ENCODE measurements at places on chromosomes 4 and X.
A peak's percentile ranks its signal among the peaks of the same experiment; 100 is the strongest.

DNA sequence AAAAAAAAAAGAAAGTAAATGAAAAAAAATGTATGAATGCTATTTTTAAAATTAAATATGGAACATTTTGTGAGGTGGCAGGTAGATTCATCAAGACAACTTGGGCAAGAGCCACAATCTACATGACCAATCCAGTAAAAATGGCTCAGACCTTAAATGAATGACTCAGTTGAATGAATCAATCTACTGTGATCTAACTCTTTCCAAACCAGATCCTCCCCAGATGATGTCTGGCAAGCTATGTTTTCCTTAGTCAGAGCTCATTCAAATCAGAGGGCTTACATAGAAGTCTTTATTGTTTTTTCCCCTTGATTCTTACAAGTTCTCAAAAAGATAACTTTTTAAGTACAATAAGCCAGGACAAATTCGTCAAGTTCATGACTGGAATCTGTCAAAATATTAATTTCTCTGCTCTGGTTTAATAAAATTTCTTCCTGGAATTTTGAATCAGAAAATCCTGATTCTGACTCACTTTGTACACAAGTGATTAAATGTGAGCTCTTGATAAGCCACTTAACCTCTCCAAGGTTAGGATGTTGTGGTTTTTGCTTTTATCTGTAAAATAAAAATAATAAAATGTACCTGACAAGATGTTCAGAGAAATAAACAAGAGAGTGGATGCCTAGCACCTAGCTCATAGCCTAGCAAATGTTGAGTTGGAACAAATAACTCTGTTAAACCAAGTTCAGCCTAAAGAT is 105.6 kb upstream of the SMIM31 start:
- no peak for DNase-seq

DNA sequence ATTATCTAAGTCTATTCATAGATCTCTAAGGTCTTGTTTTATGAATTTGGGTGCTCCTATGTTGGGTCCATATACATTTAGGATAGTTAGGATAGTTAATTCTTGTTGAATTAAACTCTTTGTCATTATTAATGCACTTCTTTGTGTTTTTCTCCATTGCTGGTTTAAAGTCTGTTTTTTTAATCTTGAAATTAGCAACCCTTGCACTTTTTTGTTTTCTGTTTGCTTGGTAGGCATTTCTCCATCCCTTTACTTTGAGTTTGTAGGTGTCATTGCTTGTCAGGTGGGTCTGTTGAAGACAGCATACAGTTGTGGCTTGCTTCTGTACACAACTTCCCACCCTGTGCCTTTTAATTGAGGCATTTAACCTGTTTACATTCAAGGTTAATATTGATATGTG is 434.8 kb downstream of the OPHN1 start:
- no peak for DNase-seq

GRCh38 chrX:54357414-54358377 is at the start of gene WNK3:
Gene WNK3 (minus strand): TSS chrX:54358046.
- DNase-seq = peak; percentile 3

DNA sequence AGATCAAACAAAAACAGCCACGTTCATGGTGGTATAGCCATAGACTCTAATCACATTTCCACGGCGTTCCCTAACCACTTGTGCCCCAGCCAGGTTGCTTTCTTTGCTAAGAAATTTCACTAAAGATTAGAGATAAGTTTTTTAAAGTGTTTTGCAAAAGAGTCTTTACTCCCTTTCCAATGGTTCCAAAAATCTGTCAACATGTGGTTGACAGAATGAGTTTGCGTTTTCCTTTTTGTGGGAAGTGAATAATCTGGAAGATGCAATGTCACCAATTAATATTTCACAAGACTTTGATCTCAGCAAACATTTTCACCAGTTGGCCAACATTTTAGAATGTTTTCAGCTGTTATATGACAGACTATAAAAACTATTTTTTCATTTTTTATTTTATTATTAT is 35.3 kb downstream of the CXCL1 start:
- no peak for DNase-seq

DNA sequence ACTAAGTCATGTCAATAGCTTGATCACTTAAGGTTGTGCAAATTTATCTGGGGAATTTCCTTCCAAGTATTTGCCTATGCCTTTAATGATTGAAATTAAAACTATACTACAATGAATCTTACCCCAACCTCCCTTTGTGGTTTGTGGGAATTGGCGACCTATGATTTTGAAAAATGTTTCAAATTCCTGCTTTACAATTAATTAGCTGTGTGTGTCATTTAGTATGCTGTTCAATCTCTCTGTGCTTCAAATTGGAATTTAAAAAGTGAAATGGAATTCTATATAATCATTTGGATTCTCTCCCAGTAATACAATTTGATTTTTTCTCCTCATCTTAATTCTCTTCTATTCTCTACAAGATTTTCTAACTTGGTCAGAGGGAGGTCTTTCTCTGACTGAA is 2319.5 kb downstream of the ARAP2 start:
- DNase-seq = no peak

DNA sequence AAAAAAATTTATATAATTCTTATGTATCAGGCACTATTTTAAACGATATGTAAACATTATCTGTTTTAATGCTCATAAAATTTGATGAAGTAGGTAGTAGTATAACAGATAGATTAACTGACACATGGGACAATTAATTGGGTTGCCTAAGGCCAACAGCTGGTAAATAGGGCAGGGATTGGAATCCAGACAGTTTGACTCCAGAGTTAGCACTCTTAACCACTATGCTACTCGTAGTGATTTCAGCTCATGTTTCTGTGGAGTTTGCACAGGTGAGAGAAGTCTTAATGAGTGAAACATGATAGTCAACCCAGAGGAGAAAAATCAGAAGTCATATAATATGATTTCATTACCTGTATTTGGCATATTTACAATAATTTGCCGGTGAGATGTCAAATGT is 126.0 kb upstream of the WDFY3 start:
- DNase-seq = no peak

GRCh38 chr4:47471591-47471990 is 8.1 kb upstream of the COMMD8 start:
- no peak for DNase-seq

DNA sequence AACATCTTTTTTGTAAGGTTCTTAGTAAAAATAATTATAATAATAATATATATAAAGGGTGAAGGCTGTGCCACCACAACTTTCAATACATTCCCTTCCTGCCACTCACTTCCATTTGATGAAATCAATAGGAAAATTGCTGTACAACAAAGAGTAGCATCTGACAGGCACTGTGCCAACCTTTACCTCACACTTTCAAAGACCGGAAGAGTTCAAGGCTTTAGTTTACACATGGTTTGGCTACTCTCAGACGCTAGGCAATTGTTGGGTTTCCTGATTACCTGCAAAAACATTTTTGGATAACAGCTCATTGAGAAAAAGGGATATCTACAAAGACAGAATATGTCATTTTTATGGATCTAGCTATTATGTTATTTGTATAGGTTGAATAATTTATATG is 5.5 kb upstream of the ING2 start:
- no peak for DNase-seq

- DNase-seq = no peak
These were observed 255 bp upstream of the CNOT6L start for GRCh38 chr4:77819404-77819842.

DNA sequence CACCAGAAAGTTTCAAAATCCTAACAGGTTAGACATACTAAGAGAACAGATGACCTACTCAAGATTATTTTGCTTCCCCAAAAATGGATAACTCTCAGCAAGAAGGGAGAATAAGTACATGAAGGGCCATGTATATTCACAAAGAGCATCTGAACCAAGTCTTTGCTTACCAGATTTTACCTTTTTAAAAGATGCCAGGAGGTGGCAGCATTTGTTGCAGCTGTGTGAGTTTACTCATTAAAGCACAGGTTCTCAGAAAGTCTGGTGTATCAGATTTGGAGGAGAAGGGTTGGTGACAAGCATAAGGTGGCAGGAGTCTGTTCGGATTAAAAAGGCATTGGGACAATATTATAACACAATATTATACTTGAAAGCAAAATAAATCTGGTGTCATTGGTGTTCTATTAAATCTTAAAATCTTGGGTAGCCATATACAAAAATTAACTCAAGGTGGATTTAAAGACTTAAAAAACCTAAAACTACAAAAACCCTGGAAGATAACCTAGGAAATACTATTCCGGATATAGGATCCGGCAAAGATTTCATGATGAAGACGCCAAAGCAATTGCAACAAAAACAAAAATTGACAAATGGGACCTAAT is 51.3 kb upstream of the NFKB1 start:
- peak; percentile 13 for DNase-seq

- DNase-seq = no peak
These were observed 12.7 kb downstream of the ART3 start for GRCh38 chr4:76087007-76087769.

DNA sequence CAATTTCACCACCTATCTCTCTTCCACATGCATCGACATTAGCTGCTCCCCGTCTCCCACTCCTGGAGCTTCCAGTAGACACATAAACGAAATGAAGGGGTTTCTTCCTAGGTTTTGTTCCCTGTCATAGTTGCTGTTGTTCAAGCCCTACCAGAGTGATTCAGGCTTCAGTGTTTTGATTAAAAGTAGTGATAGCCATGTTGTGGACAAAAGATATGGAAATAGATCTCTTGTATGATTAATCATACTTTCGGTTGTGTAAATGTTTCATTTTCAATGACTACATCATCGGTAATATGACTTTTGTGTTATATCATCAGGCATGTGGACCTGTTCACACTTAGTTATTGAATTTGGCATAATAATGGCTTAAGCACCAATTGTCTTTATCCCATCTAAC is 96.5 kb upstream of the KLF3 start:
- DNase-seq = no peak

DNA sequence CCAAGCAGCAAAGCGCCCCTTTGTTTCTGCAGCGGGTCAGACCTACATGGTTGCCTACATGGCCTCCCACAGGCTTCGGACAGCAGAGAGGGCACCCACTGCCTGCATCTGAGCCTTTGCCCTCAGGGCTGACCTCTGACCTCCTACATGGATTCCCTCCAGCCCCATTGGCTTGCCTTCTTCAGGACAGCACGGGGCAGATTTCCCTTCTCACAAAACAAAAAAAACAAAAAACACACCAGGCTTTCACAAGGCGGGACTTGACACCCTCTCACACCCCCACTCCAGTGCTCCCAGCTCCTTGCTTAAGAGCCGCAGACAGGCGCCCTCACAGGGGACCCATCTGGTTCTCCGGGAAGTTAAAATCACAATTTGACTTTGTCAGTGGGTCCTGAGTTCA is 32.9 kb downstream of the ZFYVE28 start:
- DNase-seq = no peak

DNA sequence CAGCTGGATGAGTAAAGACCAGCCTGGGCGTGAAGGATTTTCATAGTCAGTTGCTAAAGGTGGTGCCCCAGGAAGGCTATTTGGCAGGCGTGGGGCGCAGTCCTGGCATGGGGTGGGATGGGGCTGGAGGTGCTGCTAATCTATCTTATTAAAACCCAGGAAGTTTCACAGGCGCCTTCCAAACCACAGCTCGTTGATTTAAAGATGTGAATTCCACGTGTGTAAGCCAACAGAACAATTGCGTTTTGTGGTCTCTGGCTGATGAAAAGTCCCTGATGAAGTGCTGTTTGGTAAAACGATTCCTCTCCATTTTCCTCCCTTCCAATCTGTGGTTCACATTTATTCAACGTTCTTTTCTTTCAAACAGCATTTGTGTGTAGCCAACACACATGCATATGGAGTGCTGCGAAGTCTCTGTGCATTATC is 105.0 kb downstream of the TBL1X start:
- DNase-seq = no peak

DNA sequence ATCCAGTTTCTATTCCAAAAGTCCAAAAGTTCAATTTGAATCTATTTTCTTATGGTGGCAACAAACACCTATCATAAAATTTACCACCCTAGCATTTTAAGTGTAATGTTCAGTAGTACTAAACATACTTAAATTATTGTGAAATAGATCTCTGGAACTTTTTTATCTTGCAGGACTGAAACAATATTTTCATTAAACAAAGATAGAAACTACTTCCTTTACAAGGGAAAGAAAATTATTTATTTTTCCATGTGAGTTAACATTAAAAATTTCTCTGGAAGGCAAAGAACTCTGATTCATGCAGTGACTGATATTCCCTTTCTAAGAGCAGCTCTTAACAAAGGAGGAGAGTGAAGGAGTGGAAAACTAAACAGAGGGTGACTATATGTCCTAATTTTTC is 40.2 kb downstream of the ADH7 start:
- no peak for DNase-seq

GRCh38 chr4:26765515-26765914 is 95.1 kb upstream of the STIM2 start:
- DNase-seq = no peak

DNA sequence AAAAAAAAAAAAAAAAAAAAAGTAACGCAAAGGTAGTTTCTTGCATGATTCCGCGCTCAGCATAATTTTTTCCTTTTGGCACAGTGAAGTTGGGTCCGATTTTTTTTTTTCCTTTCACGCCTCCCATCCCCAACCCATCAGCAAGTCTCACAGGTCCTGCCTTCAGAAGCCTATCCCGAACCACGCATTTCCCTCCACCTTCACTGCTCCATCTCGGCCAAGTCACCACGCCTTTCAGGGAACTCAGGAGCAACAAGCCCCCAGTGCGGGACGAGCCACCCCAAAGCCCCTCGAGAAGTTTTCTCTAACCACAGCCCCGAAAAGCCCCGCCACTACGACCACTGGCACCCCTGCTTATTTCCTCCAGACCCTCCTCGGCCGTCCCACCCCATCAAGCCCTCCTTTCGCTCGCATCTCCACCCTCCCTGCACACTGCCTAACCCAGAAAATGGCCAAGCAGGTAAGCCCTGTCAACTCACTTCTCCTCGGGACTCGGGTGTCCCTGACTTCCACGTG is 1.0 kb downstream of the SLBP start:
- no peak for DNase-seq

DNA sequence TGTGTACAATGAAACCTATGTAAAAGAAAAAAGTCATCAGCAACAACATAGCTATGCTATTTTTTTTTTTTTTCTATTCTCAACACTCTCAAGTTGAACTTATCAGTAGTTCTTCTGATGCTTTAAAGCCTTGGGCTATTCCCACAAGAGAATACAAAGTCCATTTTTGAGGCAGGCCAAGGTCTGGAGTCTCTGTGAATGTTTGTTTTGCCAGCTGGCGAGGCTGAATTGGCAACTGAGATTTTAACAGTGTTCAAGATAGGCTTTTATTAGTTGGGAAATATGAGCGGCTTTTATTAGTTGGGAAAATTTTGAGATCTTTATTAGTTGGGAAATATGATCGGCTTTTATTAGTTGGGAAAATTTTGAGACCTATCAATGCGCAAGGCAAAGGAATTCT is 336.6 kb downstream of the SLITRK2 start:
- DNase-seq = no peak

Measured in activated T-helper 9 cell treated with anti-CD3 and anti-CD28 coated beads, Interleukin-2, amount 50 U/mL, for 16 hours (primary cell).